NCI-H2171 (cell line): ENCODE measurements at places on chromosomes 7 and 10.

- DNase-seq: no peak
These were observed 349.8 kb downstream of the PHTF2 start for GRCh38 chr7:78148166-78148894.

GRCh38 chr7:115368998-115369397, 447.1 kb downstream of the MDFIC start:
- no peak for DNase-seq

GRCh38 chr7:140230516-140230860, 53.7 kb upstream of the KDM7A start:
- peak; percentile 19 for DNase-seq

DNA sequence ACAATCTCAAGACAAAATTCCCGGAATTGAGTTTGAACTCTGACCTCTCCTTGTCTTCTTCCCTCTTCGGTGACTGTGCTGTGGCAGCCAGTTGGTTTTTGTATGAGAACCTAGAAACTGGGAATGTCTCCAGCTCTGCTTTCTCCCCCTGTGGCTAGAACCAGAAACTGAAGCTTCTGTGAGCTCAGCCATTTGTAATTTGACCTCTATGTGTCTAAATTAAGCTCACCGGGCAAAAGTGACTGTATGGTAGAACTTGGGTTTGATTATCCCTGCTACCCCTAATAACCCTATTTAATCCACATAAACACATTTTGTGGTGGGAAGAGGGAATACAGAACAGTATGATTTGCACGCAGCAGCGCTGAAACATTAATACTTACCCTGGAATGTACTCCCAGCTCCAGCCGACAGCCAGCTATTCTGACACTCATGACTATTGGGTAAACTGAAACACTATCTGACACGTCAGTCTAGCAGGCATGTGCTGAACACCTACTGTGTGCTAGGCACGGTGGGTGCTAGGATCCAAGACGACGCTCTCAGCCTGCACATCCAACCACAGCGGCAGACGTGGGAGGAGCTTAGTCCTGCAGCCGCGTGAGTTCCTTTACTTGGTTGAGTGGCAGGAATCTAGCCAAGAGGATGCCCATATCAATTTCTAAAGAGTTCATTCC, 324.8 kb downstream of the SFMBT2 start:
- DNase-seq: no peak

GRCh38 chr10:132388891-132389432, 8.0 kb upstream of the PWWP2B start:
- no peak for DNase-seq

DNA sequence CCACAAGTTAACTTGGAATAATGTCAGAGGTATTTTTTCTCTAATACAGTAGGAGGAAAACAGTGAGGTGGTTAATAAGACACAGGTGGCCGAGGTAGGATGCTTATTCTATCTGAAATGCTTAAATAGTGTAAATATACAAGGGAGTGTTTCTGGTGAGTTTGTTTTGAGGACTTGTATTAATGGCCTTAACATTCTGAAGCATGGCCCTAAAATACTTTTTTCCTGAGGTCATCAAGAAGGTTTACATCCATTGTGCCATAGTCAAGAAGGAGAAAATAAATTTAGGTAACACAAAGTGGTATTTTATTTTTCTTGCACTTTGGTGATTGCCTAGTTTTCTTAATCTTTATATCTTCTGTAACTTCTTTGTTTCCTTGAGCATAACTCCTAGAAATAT, 18.8 kb downstream of the GNAI1 start:
- no peak for DNase-seq

GRCh38 chr10:17199351-17199804, 2.1 kb downstream of the TRDMT1 start:
- DNase-seq: no peak

DNA sequence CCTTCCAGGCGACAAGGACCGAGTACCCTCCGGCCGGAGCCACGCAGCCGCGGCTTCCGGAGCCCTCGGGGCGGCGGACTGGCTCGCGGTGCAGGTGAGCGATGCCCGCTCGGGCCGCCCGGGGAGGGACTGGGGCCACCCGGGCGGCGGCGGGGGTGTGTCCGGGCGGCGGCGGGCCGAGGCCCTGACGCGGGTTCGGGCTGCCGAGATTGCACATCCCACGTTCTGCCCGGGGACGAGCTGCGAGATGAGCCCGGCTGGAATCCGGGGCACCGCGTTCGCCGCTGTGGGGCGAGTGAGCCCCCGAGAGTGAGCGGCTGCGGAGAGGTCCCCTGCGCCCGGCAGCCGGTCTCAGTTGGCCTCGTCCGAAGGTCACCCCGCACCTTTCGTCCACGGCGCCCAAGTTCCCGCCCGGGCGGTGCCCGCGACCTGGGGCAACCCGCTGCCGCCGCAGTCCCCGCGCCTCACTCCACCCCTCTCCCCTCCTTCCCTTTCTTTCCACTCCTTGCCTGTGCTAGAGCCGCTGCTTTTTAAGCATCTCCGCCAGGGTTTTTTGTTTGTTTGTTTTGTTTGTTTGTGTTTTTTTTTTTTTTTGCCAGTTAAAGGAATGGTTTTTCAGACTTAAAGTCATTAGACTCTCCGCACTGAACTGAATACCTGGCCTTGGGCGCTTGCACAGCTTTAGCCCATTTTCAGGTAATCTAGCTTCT, 515 bp downstream of the RALA start:
- no peak for DNase-seq

- DNase-seq: no peak
These were observed 189.7 kb downstream of the TCF7L2 start for GRCh38 chr10:113139699-113140098.

DNA sequence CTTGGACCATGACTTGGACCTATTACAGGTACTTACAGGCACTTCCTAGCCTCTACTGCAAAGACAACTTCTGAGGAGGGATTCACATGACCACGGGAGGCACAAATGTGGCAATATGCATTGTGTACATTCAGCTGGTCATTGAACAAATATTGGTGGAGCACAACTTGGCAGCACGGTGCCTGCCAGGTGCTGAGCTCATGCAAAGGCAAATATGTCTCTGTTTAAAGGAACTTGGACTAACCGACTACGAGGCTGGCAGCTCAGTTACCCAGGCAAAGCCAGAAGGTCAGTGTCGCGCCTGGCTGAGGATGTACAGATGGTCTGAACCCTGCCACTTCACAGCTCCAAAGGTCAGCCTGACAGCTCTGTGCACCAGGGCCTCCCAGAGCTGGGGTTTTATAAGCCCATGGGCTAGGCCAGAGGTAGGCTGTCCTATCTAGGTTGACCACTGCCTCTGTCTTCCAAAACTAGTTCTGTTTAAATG, 6.1 kb downstream of the DENND11 start:
- no peak for DNase-seq

DNA sequence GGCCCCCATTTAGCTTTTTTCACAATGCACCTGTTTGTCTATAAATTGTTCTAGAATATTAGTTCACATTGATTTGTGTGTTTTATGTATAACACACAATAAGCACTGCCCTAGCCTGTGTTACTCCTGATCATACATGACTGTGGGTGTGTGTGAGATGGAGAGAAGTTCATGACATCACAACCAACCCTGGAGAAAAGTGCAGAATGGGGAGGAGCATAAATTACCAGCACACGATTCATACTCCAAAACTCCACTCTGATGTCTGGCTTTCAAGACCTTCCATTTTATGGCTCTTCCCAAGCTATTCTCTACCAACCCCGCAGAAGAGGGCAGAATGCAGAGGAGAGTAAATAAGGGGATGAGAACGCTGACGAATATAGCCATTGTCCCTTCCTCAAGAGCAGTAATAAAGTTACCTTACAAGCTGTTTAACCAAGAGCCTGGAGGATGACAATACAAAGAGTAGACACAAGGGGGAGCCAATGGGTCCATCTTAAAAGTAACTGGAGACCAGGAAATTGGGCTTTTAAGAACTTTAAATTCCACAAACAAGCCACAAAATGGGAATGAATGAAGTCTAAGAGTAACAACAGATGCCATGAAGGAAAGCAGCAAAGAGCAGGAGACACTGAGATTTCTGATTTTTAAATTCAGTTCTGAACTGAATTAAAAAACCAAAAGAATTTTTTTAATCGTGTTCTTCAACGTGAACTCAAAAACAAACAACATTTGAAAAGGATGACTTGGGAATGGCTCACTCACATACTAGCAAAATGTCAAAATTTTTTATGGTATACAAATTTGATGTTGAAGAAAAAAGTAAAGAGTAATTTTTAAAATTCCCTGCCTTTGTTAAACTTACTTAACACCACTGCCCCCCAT, 159.6 kb downstream of the PARD3 start:
- no peak for DNase-seq

DNA sequence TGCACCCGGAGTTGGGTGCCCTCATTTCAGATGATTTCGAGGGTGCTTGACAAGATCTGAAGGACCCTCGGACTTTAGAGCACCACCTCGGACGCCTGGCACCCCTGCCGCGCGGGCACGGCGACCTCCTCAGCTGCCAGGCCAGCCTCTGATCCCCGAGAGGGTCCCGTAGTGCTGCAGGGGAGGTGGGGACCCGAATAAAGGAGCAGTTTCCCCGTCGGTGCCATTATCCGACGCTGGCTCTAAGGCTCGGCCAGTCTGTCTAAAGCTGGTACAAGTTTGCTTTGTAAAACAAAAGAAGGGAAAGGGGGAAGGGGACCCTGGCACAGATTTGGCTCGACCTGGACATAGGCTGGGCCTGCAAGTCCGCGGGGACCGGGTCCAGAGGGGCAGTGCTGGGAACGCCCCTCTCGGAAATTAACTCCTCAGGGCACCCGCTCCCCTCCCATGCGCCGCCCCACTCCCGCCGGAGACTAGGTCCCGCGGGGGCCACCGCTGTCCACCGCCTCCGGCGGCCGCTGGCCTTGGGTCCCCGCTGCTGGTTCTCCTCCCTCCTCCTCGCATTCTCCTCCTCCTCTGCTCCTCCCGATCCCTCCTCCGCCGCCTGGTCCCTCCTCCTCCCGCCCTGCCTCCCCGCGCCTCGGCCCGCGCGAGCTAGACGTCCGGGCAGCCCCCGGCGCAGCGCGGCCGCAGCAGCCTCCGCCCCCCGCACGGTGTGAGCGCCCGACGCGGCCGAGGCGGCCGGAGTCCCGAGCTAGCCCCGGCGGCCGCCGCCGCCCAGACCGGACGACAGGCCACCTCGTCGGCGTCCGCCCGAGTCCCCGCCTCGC, at the start of gene EGFR:
EGFR (plus strand) TSS at position 657 of the 830 bp plus-strand sequence. CDS start 261 bp downstream, outside the sequence.
- no peak for DNase-seq

- DNase-seq: no peak
These were observed 150.2 kb downstream of the GRK5 start for GRCh38 chr10:119357412-119358151.

- no peak for DNase-seq
These were observed 502.2 kb downstream of the PLXNA4 start for GRCh38 chr7:132073920-132074589.

GRCh38 chr7:55548295-55548731, 24.0 kb downstream of the VOPP1 start:
- no peak for DNase-seq

DNA sequence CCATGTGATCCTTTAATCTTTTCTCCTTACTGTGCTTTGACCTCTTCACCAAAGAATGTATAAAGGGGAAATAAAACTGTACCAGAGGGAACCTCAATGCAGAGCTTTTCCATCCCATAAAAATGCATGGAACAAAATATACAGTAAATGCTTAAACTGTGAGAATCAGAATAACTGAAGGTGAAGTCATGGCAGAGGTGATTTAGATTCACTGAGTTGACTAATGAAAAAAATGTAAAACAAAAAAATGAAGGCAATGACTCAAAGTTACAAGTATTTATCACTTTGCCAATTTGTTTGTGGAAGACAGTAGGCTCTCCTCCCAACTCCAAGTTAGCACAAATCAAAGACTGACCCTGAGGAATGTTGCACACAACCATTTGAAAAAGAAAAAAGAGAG, 1331.6 kb upstream of the SORCS1 start:
- DNase-seq: no peak

DNA sequence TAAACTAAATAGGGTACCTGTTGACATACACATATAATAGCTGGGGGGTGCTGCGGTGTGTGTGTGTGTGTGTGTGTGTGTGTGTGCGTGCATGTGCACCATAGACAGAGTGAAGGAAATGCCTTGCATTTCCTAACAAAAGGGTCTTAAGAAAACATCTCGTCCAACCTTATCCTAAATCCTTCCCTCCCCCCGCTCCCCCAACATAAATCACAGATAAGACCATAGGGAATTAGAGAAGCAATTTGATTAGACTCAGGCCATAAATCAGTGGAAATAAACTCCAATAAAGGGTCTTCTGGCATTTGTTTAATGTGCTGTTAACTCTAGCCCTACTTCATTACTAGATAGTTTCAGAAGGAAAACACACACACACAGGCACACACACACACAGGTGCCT, 148.5 kb downstream of the PPP1R17 start:
- no peak for DNase-seq

- no peak for DNase-seq
These were observed 85.4 kb downstream of the MKX start for GRCh38 chr10:27660268-27660667.

DNA sequence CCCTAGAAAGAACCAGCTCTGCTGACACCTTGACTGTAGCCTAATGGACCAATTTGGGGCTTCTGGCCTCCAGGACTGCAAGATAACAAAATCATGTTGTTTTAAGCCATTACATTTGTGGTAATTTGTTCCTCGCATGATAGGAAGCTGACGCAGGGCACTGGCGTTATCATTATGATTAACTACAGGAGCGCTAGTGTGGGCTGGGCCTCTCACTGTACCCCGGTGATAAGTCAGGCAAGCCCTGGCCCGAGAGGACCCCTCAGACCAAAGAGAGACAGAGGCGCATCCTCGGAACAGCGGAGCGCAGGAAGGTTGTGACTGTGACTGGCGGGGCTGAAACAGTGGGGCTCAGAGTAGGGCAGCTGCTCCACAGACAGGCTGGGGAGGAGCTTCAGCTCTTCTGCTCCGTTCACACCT, 150.3 kb upstream of the CHST15 start:
- no peak for DNase-seq

DNA sequence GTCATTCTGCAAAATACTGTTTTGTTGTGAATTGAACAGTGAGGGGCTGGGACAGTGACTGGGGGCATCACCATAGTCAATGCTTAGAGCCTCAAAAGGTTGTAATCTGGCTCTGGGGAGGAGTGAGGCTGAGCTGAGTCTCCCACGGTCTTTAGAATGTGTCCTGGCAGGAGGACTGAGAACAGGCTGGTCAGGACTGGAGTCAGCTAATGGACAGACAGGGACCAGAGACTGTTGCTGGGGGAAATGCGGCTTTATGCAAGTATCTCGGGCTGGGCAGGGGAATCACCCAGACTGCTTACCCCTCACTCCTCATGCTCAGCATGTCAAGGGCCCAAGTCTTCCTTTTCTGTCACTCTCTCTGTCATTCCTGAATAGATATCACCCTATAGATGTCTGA, 346.5 kb downstream of the TYW1 start:
- DNase-seq: no peak

- DNase-seq: no peak
These were observed 23.9 kb upstream of the CYCS start for GRCh38 chr7:25148772-25149575.

- no peak for DNase-seq
These were observed 221.6 kb upstream of the SEMA3E start for GRCh38 chr7:83870515-83870914.

GRCh38 chr7:5634107-5634950, 147.1 kb downstream of the RNF216 start:
- no peak for DNase-seq

GRCh38 chr7:86814661-86815379, 171.1 kb downstream of the GRM3 start:
- no peak for DNase-seq

GRCh38 chr10:3654496-3654895, 130.5 kb downstream of the KLF6 start:
- no peak for DNase-seq
